ENCODE measurements at places on chromosomes 1 and 21.

DNA sequence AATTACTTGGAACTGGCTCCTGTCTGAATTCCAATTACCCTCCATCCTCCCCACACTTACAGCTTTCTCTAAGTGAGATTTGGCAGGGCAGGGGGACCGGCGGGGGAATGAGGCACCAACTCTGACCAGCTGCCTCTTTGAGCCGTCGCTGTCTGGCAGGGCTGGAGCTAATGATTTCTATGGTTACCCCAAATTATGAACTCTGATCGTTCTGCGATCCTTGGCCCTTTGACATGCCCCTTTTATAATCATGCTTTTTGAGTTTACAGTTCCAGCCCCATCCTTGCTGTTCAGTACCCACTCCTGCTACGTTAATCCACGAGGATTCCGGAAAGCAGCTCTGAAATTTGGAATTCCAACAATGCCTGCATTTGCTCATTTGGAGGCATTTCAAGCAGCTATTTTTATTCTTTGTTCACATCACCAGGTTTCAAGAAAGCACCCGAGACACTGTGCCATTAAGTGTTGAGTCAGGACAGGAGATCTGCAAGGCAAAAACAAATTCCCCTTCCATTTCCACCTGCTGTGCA, 54.6 kb upstream of the LBR start:
- DNase-seq: no peak

- no peak for DNase-seq
Measured at GRCh38 chr1:111629190-111629954, 9.8 kb downstream of the RAP1A start.

DNA sequence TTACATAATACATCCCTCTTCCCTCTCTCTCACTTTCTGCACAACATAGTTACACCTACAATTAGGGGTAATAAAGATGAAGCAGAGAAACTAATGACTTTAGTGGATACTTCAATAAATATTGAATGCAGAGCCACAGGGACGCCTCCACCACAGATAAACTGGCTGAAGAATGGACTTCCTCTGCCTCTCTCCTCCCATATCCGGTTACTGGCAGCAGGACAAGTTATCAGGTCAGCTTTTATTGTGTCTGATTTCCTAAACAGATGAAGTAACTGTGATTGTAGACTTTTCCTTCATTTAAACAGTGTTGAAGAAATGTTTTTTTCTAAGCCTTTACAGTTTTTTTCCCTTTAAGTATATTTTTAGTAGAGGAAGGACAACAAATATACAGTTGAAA, 281.6 kb downstream of the TPR start:
- no peak for DNase-seq

- DNase-seq: no peak
Measured at GRCh38 chr1:179761846-179762640, 19.0 kb downstream of the FAM163A start.

GRCh38 chr1:230281556-230281955, 144.6 kb downstream of the PGBD5 start:
- no peak for DNase-seq

GRCh38 chr1:43314233-43314632, 13.5 kb downstream of the TIE1 start:
- DNase-seq: no peak

- no peak for DNase-seq
Measured at GRCh38 chr1:169161496-169162194, 55.2 kb downstream of the ATP1B1 start.

- no peak for DNase-seq
Measured at GRCh38 chr1:1371746-1372711, 3.0 kb downstream of the AURKAIP1 start.

Data from SIG-M5 (cell line).